SW 1271 (cell line): ENCODE measurements at places on chromosomes 1 and 21.

GRCh38 chr1:99768104-99768503 lies 1.7 kb upstream of the FRRS1 start:
- DNase-seq: no peak

DNA sequence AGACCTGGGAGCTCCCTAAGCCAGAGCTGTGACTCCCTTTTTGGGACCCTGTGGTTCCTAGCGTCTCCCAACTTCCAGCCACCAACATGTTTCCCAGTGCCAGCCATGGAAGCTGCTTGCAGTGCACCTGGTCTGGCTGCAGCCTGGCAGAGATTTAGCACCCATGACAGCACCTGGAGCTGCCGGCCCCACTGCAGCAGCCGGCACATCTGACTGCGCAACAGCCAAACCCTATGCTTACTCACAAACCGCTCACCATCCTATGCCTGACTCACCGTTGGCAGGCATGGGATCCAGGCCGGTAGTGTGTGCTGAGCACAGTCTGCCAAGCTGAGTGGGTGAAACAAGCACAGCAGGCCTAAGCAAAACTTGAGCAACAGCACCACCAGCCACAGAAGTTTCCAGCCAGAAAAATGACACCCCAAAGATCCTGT lies 435.9 kb upstream of the PRMT6 start:
- peak; percentile 17 for DNase-seq

DNA sequence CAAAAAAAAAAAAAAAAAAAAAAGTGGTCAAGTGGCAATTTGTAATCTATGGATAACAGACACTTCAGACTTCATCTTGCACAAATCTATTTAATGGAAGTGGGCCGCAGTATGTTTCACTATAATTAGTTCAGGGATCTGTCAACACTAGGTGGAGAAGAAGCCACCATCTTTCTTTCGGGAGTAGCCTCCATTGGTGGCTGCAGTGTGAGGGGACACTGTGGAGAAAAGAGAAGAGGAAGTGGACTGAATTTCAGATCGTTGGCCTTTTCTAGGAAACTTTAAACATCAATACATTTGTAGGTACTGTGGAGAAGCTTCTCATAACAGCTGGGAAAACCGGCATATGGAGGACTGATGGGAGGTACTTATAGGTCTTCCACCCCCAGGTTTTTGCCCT lies 8.0 kb upstream of the ELAPOR1 start:
- no peak for DNase-seq

- no peak for DNase-seq
Measured at GRCh38 chr1:38028105-38028591, 15.6 kb downstream of the UTP11 start.

- DNase-seq: peak; percentile 5
Measured at GRCh38 chr1:110339407-110340206, 430 bp downstream of the RBM15 start.

GRCh38 chr1:115090540-115090939 lies 1.2 kb upstream of the TSPAN2 start:
- DNase-seq: no peak

GRCh38 chr1:15390667-15391066 lies 19.0 kb upstream of the EFHD2 start:
- no peak for DNase-seq
